ENCODE measurements at places on chromosomes 12 and 14.
A peak's percentile ranks its signal among the peaks of the same experiment; 100 is the strongest.

GRCh38 chr14:36479344-36479743 is 40.7 kb downstream of the NKX2-1 start:
- DNase-seq: no peak

GRCh38 chr14:97005934-97006333 is 208.8 kb downstream of the VRK1 start:
- DNase-seq: no peak

- no peak for DNase-seq
These were observed 20.1 kb upstream of the SLC6A12 start for GRCh38 chr12:234019-234418.

- no peak for DNase-seq
These were observed 13.0 kb downstream of the ERG28 start for GRCh38 chr14:75647640-75648039.

- no peak for DNase-seq
These were observed 187.7 kb downstream of the PHETA1 start for GRCh38 chr12:111181143-111181726.

DNA sequence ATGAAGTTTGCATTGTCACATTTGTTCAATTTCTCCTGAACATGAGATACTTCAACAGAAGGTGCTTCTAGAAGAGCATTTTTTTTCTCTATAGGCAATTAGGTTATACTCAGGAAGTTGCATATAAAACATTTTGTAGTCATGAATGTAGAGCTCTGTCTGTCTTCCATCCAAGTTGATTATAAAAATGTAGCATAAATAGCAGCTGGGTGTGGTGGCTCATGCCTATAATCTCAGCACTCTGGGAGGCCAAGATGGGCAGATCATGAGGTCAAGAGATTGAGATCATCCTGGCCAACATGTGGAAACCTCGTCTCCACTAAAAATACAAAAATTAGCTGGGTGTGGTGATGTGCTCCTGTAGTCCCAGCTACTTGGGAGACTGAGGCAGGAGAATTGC is 39.5 kb upstream of the STXBP6 start:
- DNase-seq: no peak

DNA sequence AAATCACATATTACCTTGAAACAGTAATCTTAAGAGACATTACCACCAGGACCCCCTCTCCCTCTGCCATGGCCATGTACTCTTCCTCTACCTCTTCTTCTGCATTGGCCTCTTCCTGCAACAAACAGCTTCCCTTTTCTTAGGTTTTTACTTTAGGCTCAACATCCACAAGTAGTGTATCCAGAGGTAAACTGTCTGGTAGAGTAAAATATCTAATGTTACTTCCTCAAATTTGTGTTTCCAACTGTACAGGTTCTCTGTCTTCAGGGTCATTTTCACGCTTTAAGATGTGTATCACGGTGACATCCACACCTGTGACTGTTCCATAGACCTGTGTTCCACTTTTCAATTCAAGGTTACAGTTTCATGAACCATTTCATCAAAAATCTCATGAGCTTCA is 13.4 kb downstream of the CDK17 start:
- DNase-seq: no peak

GRCh38 chr12:54612225-54612750 is 22.4 kb downstream of the LACRT start:
- DNase-seq: no peak

DNA sequence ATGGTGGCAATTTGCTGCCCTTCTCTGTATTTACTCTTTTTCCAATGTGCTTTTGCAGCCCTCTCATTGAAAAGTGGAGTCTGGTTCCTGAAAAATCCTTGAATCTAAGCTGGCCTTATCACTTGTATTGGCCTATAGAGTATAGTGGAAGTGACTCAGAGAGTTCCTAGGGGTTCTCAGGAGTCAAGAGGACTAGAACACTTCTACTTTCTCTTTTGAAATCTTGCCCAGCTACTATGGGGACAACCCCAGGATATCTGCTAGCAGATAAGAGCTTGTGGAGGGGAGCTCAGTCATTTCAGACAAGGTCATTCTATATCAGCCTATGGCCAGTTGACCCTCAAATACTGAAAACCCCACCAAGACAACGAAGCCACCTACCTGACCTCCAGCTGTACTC is 26.7 kb upstream of the WSCD2 start:
- DNase-seq: no peak

DNA sequence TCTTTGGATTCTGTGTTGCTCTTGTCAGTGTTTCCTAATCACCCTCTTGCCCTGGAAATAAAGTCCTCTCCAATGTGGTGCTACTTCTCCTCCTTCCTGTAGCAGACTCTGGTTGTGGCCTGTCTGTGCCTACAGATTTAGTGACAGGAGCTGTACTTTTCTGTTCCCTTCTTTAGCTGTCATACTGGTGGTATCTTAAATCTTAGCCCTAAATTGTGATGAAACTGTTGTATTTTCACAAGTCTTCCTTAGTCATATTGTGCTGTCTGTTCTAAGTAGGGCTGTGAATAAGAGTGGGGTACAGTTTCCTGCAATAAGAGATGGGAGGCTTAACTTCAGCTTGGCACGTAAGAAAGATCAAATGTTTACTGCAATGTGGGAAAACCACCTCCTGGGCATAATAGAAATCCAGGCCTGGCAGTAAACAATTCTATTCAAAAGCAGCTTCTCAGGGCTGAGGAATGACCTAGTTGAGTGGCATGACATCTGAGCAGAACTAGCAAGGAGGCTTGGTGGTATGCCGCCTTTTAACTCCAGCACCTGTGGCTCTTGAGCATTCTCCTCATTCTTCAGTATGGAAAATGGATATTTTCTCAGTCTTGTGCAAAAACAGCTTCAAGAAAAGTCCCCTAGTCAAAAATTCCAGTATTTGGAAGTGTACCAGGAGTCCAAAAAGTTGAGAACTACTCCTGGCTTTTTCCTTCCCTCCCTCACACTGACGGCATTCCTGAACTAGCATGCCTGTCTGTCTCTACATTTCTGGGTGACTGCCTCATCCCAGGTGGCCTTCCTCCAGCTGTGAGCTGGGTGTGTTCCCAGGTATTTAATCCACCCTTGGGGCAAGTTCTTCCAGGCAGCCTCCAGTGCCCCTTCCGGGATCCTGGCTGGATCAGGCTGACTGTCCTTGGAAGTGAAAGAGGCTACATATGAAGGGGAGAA is 19.5 kb downstream of the ANO6 start:
- no peak for DNase-seq

DNA sequence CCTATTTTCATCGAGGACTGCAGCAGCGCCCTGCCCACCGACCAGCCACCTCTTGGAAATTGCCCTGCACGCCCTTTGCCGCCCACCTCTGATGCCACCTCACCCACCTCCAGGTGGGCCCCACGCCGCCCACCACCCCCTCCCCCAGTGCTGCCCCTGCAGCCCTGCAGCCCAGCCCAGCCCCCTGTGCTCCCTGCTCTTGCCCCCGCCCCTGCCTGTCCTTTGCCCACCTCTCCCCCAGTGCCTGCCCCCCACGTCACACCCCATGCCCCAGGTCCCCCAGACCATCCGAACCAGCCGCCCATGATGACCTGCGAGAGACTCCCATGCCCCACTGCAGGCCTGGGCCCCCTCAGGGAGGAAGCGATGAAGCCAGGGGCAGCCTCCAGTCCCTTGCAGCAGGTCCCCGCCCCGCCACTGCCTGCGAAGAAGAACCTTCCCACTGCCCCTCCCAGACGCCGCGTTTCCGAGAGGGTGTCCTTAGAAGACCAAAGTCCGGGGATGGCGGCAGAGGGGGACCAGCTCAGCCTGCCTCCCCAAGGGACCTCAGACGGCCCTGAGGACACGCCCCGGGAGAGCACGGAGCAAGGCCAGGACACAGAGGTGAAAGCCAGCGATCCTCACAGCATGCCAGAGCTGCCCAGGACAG is 96.5 kb downstream of the LGMN start:
- peak; percentile 55 for DNase-seq

DNA sequence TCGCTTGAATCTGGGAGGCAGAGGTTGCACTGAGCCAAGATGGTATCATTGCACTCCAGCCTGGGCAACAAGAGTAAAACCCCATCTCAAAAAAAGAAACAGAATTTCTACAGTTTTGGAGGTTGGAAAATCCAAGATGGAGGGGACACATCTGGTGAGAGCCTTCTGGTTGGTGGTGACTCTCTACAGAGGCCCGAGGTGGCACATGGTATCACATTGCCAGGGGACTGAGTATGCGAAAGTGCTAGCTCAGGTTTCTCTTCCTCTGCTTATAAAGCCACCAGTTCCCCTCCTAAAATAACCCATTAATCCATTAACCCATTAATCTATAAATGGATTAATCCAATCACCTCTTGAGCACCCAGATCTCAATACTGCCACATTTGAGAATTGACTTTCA is 70.8 kb upstream of the DACT1 start:
- no peak for DNase-seq

DNA sequence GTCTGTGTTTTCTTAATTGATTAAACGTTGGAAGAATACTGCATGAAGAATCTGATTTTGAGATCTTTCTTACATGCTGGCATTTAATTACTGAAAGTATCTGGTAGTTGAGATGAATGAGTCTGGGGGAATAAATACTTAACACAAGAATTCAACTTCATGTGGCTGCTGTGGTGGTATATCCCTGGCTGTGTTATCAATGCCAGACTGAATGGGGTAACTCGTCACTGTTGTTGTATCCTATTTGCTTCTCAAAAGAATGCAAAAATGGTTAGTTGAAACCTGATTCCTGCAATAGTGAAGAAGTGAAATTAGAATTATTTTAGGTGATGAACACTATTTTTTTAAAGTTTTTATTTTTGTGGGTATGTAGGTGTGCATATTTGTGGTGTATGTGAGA is 72.5 kb downstream of the HMGA2 start:
- no peak for DNase-seq

DNA sequence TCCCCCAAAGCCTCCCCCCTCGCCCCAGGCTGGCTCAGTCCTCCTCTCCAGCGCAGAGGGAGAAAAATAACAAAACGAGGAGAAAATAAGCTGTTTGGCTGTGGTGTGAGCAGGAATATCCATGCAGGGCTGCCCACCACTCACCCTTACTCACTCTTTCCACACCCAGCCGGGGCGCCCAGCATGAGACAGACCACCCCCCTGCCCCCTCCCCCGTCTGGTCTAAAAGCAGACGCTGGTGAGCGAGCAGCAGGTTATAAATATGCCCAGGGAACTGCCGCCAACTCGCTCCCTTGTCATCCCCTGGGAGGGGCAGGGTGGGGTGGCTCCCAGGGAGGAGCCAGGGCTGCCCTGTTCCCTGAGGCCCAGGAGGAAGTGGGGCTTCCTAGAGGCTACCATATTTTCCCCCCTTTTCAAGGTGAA is 7.4 kb downstream of the WNT1 start:
- no peak for DNase-seq

- DNase-seq: no peak
These were observed 12.5 kb downstream of the IFNG-AS1 start for GRCh38 chr12:68001486-68002466.

GRCh38 chr12:19021646-19022045 is 107.9 kb upstream of the PLEKHA5 start:
- DNase-seq: no peak

DNA sequence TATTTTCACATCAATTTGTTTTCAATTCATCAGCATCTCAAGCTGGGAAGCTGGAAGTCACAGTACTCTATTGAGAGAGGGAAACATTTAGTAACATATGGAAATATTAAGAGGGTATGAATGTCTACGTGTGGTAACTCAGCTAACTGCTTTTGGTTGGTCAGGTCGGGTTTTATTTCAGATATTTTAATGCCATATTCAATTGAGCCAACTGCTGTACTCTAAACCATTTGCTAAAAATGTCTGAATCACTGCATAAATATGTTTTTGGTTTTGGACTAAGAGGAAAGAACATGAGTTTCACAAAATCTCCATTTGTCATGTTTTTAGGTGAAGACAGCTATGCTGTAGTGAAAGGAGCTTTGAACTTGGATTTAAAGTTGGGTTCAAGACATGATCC is 18.9 kb upstream of the PPFIBP1 start:
- DNase-seq: no peak

- no peak for DNase-seq
These were observed 423.2 kb downstream of the ATP23 start for GRCh38 chr12:58364389-58365086.

Measured in CD4-positive, alpha-beta T cell treated with Interleukin-4 for 1 hour (primary cell).